ENCODE measurements at places on chromosomes 3 and 15.

GRCh38 chr3:191397771-191398170 lies 63.2 kb upstream of the PYDC2 start:
- no peak for DNase-seq

DNA sequence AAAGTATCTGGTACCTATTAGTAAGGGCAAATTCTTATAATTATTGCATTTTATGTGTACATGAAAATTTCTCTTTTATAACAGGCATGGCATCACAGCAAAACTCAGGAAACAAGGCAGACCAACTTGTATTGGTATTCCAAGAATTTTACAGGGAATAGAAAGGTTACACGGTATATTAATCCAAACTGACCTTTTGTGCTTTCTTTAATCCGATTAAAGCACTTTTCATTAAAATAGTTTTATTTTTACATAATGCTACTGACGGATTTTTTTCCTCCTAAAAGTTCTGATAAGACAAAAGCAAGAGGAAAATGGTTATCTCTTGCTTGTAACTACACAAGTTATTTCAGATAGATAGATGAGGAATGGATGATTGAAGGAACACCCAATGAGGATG lies 137.0 kb upstream of the SLCO3A1 start:
- no peak for DNase-seq

DNA sequence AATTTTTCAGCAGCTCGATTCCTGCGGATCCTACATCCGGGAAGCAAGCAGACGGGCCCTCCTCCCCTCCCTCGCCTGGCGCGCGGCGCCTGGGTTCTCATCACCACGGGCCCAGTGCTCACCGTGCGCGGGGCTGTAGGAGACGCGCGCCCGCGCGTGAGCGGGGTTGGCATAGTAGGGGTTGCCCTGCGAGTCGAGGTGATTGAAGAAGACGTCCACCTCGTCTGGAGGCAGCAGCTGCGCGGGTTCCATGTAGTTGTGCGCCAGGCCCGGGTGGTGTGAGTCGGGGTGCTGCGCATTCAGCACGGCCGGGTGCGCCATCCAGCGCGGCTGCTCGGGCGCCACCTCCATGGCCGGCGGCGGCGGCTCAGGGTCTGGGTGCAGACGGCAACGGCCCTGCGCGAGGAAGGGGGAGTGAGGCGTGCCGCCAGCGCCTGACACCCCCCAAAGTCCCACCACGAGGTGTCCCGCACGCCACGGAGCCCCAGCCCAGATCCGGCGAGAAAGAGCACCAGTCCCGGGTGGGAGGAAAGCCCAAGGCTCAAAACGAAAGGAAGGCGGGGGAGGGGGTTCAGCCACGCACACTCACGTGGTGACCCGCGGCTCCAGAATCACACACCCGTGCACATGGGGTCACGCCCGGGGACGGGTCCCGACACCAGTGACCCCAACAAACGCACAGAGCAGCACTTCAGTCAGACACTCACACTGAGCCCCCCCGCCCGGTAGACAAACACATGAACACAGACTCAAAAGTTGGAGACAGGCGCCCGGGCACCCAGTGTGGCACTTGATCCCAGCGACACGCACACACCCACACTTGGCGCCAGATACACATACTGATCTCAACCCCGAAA lies 6.1 kb downstream of the GATA2 start:
- no peak for DNase-seq

GRCh38 chr15:28182216-28182615 lies 83.1 kb upstream of the OCA2 start:
- DNase-seq: no peak

GRCh38 chr15:88238618-88239430 lies 17.7 kb downstream of the NTRK3 start:
- DNase-seq: no peak

- peak; percentile 20 for DNase-seq
Observed at GRCh38 chr3:136042608-136043221, 77.2 kb downstream of the PPP2R3A start.

GRCh38 chr3:124854009-124854408 lies 33.2 kb downstream of the ITGB5 start:
- DNase-seq: no peak

GRCh38 chr15:64774629-64775493 lies 528 bp downstream of the RBPMS2 start:
- no peak for DNase-seq

GRCh38 chr3:191366675-191367074 lies 36.3 kb upstream of the UTS2B start:
- no peak for DNase-seq

DNA sequence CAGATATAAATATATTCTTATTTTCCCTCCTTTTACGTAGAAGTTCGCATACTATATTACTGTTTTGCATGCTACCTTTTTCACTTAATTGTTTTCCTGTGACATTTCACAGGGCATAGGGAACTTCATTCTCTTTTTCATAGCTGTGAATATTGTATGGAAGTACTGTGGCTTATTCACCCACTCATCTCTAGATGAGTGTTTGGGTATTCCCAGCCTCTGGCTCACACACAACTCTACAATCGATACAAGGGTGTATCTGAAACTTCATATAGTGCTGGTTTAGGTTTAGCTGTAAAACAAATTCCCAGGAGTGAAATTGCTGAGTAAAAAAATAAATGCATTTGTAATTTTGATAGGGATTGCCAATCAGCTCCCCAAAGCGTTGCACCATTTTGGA lies 55.3 kb upstream of the MAGI1 start:
- DNase-seq: no peak

DNA sequence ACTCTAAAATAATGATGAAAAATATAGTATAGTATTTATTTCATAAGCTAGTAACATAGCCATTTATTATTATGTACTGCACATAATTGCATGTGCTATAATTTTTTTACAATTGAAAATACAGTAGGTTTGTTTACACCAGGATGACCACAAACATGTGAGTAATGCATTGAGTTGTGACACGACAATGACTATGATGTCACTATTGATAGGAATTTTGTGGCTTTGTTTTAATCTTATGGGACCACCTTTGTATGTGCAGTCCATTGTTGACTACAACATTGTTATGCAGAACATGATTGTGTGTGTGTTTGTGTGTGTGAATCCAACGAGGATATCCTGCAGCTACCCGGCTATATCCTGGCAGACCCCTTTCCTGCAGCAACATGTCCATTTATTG lies 372.2 kb upstream of the MCTP2 start:
- DNase-seq: no peak

GRCh38 chr15:91128016-91128415 lies 28.0 kb downstream of the SV2B start:
- DNase-seq: no peak

DNA sequence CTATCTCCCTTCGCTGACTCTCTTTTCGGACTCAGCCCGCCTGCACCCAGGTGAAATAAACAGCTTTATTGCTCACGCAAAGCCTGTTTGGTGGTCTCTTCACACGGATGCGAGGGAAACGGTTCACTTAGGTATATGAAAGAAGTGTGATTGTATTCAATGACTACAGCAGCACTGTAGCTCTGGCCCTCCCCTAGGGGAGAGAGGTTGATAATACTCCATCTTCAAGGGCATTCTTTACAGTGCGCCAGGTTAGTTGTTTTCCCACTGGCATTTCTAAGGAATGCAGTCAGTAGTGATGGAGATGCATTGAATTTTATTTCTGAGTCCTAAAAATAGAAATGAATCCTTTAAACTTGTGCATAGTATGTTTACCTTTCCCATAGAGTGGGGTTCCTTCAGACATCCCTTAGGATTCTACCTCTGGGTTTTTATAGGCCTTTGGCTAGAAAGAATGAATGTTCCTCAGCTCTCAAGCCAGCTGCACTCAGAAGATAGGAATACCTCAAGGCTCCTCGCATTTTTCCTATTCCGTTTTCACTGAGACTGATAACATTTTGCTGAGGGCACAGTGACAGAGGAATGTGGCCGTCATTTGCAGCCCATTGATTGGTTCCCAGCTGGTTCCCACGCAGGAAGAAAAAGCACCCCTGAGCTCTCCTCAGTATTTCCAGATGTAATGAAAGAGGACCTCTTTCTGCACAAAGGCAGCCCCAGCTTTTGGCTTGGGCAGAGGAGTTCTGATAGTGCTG lies 131.8 kb upstream of the C2CD4B start:
- DNase-seq: no peak

DNA sequence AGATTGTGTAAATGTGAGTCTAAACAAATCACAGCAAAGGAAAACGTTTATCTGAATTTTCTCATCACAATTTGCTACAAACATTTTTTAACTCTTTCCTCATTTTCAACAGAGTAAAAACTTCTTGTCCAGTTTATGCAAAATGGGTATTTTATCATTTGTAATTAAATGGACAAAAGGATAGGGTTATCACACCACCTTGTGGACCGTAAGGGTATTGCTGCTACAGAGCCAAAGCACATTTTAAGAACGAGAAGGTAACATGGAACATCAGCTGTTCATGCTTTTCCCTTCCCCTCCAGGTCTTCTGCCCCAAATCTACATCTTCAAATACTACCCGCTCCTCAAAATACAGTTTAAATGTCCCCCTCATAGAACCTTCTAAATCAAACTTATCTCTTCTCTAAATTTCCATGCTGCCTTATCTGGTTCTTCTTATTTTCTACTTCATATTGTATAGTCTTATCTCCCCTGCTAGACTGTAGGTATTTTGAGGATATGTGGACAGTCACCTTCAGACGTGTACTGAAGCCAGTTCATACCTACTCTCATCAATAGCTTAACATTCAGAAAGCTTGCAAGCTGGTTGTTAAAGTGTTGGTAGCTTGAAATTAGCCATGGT lies 12.8 kb upstream of the SETMAR start:
- peak; percentile 19 for DNase-seq

DNA sequence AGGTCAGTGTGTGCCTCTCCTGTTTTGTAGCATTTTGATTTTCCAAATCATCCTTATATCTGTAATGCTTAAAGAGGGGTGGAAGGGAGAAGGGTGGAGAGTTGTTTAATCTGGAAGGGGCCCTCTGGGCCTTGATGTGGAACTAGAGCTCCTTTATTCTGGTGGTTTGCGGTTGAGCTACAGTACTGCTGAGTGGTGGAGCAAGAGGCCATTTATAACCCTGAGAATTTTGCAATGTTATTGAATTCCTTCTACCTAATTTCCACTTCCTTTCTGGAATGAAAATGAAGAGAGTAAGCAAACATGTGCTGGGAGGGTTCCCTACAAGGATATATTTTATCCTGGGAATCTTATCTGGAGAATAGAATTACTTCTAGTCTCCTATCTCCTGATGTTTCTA lies 35.3 kb upstream of the TUBGCP5 start:
- no peak for DNase-seq

GRCh38 chr15:38061856-38062649 lies 127.6 kb downstream of the TMCO5A start:
- DNase-seq: no peak

Data from forelimb muscle (tissue), 1 donor.